Stimulated activated naive CD8-positive, alpha-beta T cell treated with anti-CD3 and anti-CD28 coated beads, Interleukin-15, amount 100 ng/mL, for 72 hours (primary cell): ENCODE measurements at places on chromosomes 6 and 20.

DNA sequence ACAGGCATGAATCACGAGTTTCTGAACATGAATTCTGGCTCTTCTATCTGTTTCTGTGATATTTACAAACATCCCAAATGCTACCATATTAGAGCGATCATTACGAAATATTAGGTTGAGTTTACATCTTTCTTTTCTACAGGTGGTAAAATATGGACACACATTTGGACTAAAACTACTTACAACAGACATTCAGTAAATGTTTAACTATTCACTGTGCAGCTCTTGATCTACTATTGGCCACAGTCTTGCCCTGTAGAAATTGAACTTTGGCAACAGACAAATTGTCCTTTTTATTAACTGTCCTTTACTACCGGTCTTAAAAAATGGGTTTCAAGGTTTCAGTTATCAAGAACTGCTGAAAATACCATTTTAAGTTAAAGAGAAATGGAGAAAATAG lies 26.5 kb upstream of the MTRF1L start:
- no peak for DNase-seq

DNA sequence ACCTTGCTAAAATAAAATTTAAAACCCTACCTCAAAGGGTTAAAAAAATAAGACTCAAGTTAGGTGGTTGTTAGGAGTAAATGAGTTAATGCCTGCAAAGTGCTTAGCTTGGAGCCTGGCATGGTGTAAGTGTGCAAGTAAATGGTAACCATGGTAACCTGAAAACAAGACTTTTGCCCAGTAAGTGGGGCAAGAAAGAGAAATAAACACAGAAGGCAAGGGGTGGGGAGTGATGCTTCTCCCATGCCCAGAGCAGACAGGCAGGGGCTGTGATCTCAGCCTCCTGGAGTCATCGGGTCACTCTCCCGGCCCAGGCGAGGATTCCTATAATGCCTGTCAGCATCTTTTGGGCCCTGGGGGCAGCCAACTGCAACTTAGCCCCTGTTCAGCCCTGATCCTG lies 59.2 kb upstream of the SLC32A1 start:
- DNase-seq, result no peak

- no peak for DNase-seq
These were observed 19.6 kb downstream of the MARCKS start for GRCh38 chr6:113876695-113877094.

- no peak for DNase-seq
These were observed 1.2 kb upstream of the TMEM217 start for GRCh38 chr6:37259191-37259590.

GRCh38 chr6:105757512-105758200 lies 328.5 kb upstream of the PRDM1 start:
- no peak for DNase-seq

- no peak for DNase-seq
These were observed 16.0 kb downstream of the BCAS4 start for GRCh38 chr20:50810842-50811241.

- DNase-seq, result no peak
These were observed 1223.1 kb upstream of the GJE1 start for GRCh38 chr6:140909625-140910024.

DNA sequence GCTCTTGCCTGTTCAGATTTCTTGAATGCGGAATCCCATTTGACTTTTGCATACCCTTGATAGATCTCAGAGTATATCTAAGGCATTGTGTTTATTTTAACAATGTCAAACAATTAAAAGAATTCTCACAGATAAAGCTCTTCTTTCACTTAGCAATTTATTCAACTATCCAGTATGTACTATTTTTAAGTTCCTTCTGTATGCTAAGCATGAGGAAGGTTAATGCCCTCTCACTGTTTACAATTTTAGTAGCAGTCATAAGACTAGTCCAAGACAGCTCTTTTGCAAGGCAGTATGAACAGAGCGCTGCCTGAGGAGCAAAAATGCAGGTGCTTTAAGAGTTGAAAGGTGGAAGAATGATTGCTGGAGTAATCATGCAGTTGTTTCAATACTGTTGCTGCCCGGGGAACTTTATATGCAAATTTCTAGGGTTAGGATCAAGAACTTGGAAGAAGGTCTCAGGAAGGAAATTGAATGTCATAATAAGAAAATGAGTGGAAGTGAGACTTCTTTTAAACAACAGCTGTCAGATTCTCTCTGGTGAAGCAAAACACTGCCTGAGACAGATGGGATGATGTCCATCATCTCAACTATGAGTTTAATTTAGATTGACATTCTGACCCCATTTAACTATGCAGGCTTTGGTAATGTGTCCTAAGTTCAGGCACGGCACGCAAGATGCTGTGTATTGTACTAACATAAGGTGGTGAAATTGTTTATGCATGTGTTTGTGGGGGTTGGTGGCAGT lies 1303.5 kb upstream of the CITED2 start:
- DNase-seq, result no peak

GRCh38 chr6:107911692-107912091 lies 46.3 kb downstream of the SEC63 start:
- no peak for DNase-seq

GRCh38 chr6:12060780-12061609 lies 48.9 kb downstream of the HIVEP1 start:
- peak; percentile 87 for DNase-seq

- no peak for DNase-seq
These were observed 5.5 kb downstream of the SLC35B3 start for GRCh38 chr6:8429821-8430220.

GRCh38 chr6:96626759-96627364 lies 63.9 kb downstream of the FHL5 start:
- no peak for DNase-seq

GRCh38 chr6:109052018-109052651 lies 42.5 kb downstream of the SESN1 start:
- DNase-seq, result no peak

GRCh38 chr6:163577404-163577803 lies 162.9 kb downstream of the QKI start:
- no peak for DNase-seq

DNA sequence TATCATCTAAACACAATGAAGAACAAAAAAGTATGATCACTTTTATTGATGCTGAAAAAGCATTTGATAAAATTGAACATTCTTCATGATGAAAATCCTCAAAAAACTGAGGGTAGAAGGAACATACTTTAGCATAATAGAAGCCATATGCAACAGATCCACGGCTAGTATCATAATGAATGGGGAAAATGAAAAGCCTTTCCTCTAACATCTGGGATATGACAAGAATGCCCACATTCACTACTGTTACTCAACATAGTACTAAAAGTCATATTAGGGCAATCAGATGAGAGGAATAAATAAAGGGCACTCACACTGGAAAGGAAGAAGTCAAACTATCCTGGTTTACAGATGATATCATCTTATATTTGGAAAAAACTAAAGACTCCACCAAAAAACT lies 256.6 kb downstream of the RFPL4B start:
- no peak for DNase-seq

- DNase-seq, result peak; percentile 10
These were observed 141.5 kb downstream of the ANKRD60 start for GRCh38 chr20:58086763-58087561.

DNA sequence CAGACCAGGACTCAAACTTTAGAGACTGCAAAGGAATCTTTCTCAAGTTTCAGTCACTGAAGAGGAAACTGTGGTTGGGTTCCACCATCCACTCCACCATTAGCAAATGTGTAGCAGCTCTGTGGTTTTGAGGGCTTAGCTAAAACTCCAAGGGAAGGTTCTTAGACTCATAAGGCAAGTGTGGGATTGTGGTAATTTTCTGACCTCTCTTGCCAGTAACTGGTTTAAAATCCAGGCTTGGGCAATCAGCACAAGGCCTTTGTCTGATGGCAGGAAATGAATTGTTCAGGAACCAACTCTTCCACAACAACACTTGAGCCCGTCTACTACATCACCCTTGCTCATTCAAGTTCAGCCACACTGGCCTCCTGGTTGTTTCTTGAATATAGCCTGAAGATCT lies 68.6 kb upstream of the FBXL4 start:
- peak; percentile 21 for DNase-seq

DNA sequence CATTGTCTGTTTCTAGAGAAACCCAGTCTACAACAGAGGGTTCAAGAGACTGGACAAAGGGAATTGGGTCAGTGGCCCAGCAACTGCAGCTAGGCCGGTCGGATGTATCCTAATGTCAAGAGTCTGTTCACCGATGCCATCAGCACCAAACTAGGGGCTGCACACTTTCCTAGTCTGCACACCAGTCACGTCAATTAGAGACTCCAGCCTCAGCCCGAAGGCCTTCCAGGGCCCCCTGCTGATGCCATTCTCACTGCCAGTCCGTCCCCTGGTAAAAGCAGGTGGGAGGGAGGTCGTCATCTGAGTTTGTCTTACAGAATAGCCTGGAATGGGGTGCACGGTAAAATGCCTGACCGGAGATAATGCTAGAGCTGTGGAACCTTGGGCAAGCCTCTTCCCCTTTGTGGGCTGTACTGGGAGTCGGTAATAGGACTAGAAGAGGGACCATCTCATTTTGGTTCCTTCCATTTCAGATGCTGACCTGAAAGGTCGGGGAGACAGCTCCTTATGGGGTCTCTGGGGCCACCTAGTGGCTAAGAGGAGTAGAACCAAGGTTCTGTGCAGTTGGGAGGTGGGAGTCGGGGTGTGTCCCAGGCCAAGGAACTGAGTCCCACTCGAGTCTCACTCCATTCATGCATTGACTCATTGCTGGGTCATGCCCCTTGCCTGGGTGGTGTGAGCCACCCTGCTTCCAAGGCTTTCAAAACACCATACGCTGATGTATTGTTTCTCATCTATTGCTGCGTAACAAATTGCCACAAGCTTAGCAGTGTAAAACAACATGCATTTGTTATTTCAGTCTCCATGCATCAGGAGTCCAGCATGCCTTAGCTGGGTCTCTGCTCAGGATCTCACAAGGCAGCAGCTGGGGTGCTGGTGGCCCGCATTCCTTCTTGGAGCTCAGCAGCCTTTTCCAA lies 5.1 kb downstream of the SOX12 start:
- peak; percentile 72 for DNase-seq

GRCh38 chr20:41572010-41572572 lies 46.1 kb downstream of the CHD6 start:
- DNase-seq, result no peak

DNA sequence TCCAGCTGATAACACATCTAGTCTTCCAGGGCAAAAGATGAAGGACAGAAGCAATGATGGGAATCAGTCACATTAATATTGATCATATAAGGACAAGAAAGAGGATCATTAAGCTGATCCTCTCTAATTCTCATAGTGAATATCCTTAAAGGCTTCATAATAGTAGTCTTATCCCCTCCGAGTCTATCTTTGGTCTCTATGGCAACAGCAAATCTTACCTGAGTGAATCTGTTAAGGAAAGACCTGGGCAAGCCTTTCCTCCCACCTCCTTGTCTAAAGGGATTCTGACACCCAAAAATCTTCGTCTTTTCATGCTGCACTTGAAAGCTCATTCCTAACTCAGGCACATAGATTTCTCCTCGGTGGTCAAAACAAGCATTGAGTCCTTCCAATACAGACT lies 86.4 kb upstream of the LYRM2 start:
- no peak for DNase-seq

GRCh38 chr6:150008588-150008987 lies 16.7 kb downstream of the RAET1L start:
- no peak for DNase-seq

DNA sequence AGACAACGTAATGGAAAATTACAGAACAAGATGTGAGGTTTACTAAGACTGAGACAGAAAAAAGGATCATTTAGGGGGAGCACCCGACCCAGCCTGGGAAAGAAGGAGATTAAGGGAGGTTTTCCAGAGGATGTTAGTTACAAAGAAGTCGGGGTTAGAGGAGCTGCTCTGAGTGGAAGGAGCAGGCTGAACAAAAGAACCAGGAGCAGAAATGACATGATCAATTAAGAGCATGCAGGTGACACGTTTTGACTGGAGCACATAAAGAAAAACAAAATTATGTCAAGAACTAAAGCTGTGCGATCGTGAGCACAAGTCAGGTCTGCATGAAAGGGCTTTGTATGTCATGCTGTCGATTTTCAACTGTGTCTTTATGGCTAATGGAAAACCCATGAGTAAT lies 417.3 kb upstream of the MARCKS start:
- DNase-seq, result no peak

DNA sequence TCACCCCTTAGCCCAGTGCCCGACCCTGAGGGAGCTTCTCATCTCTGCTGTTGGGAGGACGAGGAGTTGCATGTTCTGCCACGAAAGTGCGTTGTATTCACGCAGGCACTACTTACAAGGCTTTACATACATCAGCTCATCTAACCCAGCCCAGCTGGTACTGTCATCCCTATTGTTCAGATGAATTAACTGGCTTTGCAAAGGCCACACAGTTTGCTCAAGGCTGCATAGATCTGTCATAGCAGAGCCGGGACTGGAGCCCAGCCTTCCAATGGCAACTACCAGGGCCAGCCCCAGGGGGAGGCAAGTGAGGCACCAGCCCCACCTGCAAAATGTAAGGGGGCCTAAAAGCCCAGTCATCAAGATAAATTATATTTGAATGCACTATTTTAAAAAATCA lies 257.6 kb downstream of the NFATC2 start:
- no peak for DNase-seq

GRCh38 chr20:41268402-41268801 lies 49.1 kb downstream of the ZHX3 start:
- no peak for DNase-seq

DNA sequence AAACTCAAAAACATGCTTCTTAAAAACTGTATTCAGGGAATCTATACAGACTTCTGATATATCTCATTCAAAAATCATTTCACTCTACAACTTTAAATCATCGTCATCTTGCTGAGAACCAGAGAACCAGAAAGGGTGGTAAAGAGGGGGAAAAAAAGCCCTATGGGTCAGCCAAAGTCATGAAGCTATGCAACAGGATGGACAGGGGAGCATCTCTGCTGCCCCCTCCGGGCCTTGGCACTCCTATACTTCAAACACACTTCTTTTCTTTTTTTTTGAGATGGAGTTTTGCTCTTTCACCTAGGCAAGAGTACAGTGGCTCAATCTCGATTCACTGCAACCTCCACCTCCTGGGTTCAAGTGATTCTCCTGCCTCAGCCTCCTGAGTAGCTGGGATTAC lies 73.5 kb upstream of the NFATC2 start:
- no peak for DNase-seq

DNA sequence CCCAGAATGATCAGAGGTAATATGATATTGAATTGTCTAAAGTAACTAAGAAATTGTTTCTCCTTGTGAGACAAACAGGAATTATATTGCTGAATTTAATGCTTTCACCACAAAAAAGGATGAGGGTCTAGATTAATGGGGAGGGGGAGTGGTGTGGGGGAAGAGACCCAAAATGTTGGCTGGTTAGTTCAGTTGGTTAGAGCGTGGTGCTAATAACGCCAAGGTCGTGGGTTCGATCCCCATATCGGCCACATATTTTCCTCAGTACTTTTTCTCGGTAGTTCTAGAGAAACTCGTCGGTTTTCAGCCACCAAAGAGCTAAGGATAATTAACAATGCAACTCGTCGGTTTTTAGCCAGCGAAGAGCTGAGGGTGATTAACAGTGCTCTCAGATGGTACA lies 26.3 kb downstream of the PRSS16 start:
- no peak for DNase-seq

GRCh38 chr6:25296217-25296905 lies 17.2 kb downstream of the CARMIL1 start:
- no peak for DNase-seq
